Breast epithelium (tissue), 4 donors: ENCODE measurements at places on chromosomes 7 and 10.

DNA sequence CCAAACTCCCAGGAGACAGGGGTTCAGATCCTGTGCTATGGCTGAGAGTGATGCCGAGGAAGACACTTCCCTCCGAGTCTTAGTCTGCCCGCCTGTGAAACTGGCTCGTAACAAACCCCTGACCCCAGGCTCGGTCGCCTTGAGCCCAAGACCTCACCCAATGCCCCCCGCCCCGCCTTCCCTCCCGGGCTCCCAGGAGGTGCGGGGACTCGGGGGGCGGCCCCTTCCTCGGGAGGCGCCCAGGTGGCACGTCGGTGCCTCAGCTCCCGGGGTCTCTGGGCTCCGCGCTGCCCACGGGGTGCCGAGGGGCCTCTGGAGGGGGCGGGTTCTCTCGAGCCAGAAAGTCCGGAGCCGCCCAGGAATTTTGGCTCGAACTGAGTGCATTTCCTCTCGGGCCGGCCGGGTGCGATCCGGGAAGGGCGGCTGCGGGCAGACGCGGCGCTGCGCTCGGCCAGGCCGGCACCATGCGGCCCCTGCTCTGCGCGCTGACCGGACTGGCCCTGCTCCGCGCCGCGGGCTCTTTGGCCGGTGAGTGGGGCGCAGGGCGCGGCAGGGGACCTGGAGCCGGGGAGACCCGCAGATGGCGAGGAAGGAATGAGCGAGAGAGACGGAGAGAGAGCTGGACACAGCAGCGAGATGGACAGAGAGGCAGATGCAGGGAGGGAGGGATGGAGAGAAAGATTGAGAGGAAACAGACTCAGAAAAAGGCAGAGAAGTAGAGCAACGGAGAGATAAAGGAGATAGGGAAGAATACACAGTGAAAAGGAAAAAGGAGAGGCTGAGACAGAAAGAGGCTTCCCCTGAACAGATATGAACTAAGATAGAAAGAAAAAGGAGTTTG is at the start of gene PLAC9:
PLAC9 (plus strand) TSS at position 432 of the 841 bp plus-strand sequence; CDS start at position 465, 33 bp downstream.
- H3K4me1 ChIP-seq, result no peaks in the 10 kb centered on the region
- H3K27me3 ChIP-seq, result no peaks in the 10 kb centered on the region
- peak within 1 kb of the TSS; percentile 75 for H3K4me3 ChIP-seq
- no peaks in the 10 kb centered on the region for H3K36me3 ChIP-seq

DNA sequence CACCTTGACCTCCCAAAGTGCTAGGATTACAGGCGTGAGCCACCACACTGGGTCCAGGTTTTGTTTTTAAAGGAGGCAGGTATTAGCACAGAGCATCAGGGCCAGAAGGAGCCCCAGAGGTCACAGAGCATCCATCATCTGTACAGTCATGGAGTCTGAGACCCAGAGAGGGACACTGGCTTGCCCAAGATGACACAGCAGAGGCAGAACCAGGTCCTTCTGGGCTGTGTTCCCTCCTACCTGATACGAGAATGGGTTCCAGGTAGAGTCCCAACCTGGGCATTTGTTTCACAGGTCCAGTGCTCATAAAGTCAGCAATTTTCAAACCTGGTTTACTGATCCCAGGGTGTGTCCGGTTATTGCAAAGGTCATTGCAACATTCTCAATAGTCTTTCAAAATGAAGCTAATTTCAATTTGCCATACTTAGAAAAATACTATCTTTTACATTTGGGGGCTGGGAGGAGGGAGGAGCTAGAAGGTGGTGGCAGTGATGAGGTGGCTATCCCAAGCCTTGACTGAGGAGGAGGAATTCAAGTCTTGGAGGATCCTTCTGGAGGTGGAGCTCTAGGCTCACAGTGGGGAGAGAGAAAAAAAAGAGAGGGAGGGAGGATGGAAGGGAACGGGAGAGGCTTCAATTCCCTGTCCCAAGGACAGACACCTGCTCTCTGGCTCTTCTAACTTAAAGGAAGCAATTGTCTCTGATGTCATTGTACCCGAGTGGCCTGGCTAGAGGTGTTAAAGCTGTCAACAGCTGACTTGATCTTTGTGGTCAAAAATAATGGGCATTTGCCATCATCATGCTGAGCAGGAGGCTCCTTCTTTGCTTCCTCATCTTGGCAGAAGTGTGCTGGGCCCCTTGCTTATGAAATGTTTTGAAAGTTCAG is 8.1 kb downstream of the MXI1 start:
- H3K27me3 ChIP-seq, result no peaks in the 10 kb centered on the region
- no peak for DNase-seq
- H3K4me3 ChIP-seq, result no peak overlapping the region
- peaks cover 10% of the 10 kb centered on the region for H3K4me1 ChIP-seq
- H3K36me3 ChIP-seq, result no peaks in the 10 kb centered on the region
- H3K27ac ChIP-seq, result peak overlapping the region; percentile 1

DNA sequence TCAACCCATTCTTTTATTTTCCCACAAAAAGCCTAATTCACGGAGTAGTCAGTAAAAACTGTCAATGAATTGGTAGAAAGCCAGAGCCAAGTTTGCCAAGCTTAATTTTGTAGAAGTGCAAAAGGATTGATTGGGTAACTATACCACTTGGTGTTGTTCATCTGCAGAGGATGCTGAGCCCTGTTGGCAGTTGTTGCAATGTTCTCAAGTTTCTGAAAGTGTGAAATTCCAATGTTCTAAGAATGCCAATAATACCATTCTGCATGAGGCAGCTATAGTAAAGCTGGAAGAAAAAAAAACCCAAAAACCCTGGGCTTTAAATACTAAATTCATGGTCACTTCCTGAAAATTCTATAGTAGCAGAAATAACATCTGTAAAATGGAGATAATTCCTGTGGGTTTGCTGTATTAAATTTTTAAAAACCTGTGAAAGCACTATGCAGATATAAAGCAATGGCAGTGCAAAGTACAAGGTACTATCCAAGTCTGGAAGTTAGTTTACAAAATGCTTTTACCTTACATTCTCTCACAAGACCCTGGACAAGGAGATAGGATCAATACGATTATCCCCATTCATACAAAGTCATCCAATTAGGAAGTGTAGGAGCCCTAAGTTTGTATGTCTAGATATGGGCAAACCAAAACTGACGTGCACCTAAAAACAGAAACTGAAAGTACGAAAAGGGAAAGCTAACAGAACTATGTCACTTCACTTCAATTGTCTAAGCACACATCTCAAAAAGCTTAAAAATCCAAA is 6.0 kb upstream of the PON1 start:
- DNase-seq, result no peak
- no peaks in the 10 kb centered on the region for H3K4me1 ChIP-seq
- no peaks in the 10 kb centered on the region for H3K36me3 ChIP-seq

DNA sequence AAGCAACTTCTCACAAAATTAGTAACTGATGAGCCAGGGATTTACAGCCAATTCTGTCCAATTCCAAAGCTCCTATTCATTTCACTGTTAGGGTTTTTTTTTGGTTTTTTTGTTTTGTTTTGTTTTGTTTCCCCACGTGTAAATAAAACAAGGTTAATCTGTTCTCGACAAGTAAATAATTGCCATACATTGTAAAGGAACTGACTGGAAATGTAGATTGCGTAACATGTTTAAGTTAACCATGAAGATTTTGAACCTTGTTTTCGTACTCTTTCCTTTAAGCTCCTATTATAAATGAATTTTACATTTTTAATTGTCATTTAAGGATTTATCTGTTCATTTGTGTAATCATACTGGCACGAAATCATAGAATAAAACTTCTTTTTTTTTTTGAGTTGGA is 42.0 kb upstream of the FOXP2 start:
- no peak overlapping the region for H3K4me3 ChIP-seq
- H3K36me3 ChIP-seq, result no peaks in the 10 kb centered on the region
- H3K27ac ChIP-seq, result no peak overlapping the region
- no peaks in the 10 kb centered on the region for H3K4me1 ChIP-seq

- H3K27me3 ChIP-seq, result no peaks in the 10 kb centered on the region
- peak overlapping the region; percentile 76 for H3K27ac ChIP-seq
- DNase-seq, result peak; percentile 73
- H3K4me1 ChIP-seq, result peaks cover 7% of the 10 kb centered on the region
Measured at GRCh38 chr10:127996586-127996985, 89.7 kb downstream of the PTPRE start.

- no peaks in the 10 kb centered on the region for H3K36me3 ChIP-seq
- DNase-seq, result no peak
- H3K27me3 ChIP-seq, result no peaks in the 10 kb centered on the region
- H3K4me3 ChIP-seq, result no peak overlapping the region
- no peaks in the 10 kb centered on the region for H3K4me1 ChIP-seq
Measured at GRCh38 chr7:139853506-139854123, 24.6 kb downstream of the TBXAS1 start.

DNA sequence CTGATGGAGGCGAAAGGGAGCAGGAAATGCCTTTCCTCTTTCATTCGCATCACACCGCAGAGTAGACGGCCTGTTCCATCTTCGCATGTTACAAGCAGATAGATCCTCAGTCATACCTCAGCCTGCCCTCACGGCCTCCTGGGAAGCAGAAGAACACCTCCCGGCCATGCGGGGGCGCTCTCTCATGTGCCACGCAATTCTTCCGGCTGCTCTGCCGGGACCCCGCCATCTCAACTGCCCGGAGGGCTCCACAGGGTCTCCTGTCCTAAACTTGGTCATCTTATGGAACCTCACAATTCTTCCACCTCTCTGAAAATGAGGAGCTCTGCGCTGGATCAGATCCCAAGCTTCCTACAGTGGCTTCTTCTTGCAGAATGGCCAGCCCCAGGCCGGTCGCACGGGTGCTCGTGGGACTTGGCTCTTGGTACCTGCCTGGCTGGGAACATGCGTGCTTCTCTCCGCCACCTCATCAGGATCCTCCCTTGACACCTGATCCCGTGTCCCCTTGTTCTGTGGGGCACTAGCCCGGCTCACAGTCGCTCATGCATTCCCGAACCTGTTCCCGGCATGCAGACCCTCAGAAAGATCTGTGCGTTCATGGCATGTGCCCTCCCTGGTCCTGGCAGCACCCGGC is 262.8 kb upstream of the SHH start:
- no peak overlapping the region for H3K27ac ChIP-seq
- DNase-seq, result no peak
- no peaks in the 10 kb centered on the region for H3K27me3 ChIP-seq
- H3K36me3 ChIP-seq, result no peaks in the 10 kb centered on the region

GRCh38 chr7:128116740-128117139 is 85.5 kb upstream of the LRRC4 start:
- H3K36me3 ChIP-seq, result no peaks in the 10 kb centered on the region
- no peak for DNase-seq
- no peak overlapping the region for H3K27ac ChIP-seq
- no peaks in the 10 kb centered on the region for H3K4me1 ChIP-seq
- no peaks in the 10 kb centered on the region for H3K27me3 ChIP-seq

- H3K4me3 ChIP-seq, result no peak overlapping the region
- H3K27me3 ChIP-seq, result no peaks in the 10 kb centered on the region
- H3K4me1 ChIP-seq, result no peaks in the 10 kb centered on the region
- H3K27ac ChIP-seq, result no peak overlapping the region
- DNase-seq, result no peak
- H3K36me3 ChIP-seq, result no peaks in the 10 kb centered on the region
Measured at GRCh38 chr7:22784346-22784745, 38.3 kb downstream of the TOMM7 start.

DNA sequence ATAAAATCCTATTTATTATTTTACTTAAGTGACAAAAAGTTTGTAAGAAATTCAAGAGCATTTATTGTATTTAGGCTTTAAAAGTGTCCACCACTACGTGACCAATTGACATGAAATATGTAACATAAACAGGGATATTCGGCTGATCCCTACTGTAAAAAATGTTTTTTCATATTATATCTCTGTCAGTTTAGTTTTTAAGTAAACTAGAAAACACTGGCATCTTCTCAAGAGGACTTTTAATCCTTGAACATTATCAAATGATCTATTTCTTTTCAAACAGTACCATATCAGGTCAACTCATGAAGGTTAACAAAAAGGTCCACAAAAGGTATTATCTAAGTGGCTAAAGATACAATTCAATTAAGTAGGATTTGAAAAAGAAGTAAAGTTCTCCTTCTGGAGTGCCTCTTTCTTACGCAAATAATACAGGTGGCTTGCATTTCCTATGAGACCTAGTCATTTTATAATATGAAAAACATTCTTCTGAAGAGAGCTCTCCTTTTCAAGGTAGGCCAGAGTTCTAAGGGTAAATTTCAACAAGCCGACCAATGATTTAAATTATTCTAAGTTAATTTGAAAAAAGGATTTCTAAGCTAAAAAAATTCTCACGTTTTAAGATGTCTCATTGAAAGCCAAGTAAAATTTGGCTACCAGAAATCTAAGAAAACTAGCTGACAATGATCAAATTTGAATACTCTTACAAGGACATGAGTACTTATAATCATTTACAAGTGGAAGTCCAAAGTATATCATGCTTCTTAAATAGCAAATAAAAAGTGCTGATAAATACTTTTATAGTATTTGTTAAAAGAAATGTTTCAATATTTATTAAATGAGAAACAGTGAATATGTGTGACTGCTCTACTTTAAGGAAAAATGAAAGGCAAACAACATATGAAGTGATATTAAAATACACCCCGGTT is 133.5 kb downstream of the NRBF2 start:
- no peaks in the 10 kb centered on the region for H3K4me1 ChIP-seq
- no peaks in the 10 kb centered on the region for H3K36me3 ChIP-seq
- DNase-seq, result no peak
- H3K4me3 ChIP-seq, result peak overlapping the region; percentile 50
- H3K27me3 ChIP-seq, result no peaks in the 10 kb centered on the region

DNA sequence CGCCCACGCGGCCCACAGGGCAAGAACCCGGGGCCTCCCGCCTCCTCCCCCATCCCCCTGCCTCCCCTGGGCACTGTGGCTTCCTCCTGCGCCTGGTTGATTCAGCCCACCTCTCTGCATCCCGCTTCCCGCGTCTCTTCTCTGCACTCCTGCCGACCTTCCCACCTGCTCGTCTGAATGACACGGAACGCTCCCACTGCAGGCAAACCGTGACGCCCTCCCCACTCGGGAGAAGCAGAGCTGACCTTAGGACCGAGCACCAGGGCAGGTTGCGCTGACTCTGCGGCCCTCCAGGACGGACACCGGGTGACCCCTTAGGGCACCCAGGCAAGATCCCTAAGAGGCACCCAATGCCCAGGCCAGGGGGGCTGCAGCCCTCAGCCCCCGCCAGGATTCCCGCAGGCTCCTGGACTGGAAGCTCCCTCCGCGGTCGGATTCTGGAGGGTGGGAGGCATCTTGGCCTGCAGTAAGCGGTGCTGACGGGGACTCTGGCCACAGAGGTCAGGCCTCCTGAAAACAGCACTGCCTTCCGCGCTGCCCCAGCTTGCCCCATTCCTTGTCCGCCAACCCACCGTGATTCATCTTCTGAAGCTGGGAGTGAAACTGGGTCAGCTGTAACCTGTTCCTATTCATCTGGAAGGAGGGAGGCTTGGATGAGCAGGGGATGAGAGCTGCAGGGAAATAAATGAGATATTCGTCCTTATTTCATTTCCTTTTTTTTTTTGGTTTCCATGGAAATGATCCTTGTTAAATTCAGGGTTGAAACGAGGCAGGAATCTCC is 990 bp downstream of the CALML3 start:
- no peaks in the 10 kb centered on the region for H3K27me3 ChIP-seq
- no peaks in the 10 kb centered on the region for H3K4me1 ChIP-seq
- peak overlapping the region; percentile 58 for H3K4me3 ChIP-seq
- no peaks in the 10 kb centered on the region for H3K36me3 ChIP-seq
- DNase-seq, result peak; percentile 27

DNA sequence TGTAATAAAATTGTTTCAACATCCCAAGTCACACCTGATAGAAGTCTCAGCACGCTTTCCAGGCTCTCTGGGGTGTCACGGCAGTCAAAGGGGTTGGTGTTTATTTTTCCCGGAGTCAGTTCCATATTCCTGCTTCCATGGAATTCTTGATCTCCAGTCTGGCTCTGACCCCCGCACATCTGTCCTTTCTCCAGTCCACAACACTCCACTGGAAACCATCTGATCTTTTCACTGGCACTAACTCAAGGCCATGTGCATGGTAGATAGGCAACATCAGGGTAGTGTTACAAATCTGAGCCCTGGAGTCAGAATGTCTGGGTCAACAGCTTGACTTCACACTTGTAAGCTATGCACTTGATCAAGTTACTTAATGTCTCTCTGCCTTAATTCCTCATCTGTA is 176.2 kb downstream of the WDR11 start:
- H3K4me3 ChIP-seq, result no peak overlapping the region
- DNase-seq, result no peak
- no peaks in the 10 kb centered on the region for H3K36me3 ChIP-seq
- H3K27me3 ChIP-seq, result no peaks in the 10 kb centered on the region
- H3K27ac ChIP-seq, result no peak overlapping the region
